Right lung (tissue), 10 donors: ENCODE measurements at places on chromosomes 1 and 21. TPM values are rescaled to one million over a fixed set of nuclear protein-coding genes. Genes with fewer than 3 reads are reported as not detected.

CIART gene
- 8.7 TPM for polyA plus RNA-seq

CELA2B gene
- polyA plus RNA-seq = 0.77 TPM

- DNase-seq = no peak
These were observed 400.7 kb upstream of the DAB1 start for GRCh38 chr1:57824535-57824934.

DNA sequence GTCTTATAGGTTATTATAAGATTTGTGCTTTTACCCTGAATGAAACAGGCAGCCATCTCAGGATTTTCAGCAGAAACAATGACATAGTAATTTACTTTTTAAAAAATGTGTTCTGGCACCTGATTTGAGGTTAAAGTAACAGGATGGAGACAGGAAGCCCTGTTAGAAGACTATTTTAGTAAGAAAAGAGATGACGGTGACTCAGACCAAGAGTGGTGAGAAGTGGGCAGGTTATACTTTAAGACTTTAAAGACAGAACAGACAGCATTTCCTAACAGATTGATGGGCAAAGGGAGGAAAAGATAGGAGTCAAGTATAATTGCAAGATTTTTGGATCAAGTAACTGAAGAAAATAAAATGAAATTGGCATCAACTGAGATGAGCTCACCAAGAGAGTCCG lies 436.8 kb upstream of the NR5A2 start:
- DNase-seq = no peak

- DNase-seq = no peak
These were observed 2.8 kb downstream of the OSCP1 start for GRCh38 chr1:36447450-36447849.

DNA sequence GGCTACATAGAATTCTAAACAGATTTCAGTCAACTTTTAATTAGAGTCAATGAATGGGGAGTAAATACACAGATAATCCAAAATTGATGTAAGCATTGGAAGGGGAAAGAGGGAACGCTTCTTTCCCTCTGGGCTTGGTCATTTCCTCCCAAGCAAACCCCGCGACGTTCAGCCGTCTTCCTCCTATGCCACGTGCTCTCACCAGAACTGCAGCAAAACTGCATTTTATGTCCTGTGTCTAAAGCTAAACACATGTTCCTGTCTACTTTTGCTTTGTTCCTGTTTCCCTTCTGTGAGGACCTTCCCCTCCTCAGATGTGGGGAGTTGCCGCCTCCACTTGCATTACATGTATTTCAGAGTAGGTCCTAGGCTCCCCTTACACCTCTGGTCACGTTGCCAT lies 27.2 kb downstream of the UTP25 start:
- DNase-seq = no peak

- no peak for DNase-seq
These were observed 115.2 kb downstream of the ROR1 start for GRCh38 chr1:63888984-63889383.
